Common myeloid progenitor, CD34-positive (primary cell): ENCODE measurements at places on chromosomes 7 and 10.
A peak's percentile ranks its signal among the peaks of the same experiment; 100 is the strongest.

GRCh38 chr7:32257621-32258020 is 187.4 kb upstream of the PDE1C start:
- DNase-seq, result no peak
- no peaks in the 10 kb centered on the region for H3K27me3 ChIP-seq
- no peak overlapping the region for H3K4me3 ChIP-seq
- no peak overlapping the region for H3K27ac ChIP-seq
- H3K36me3 ChIP-seq, result no peaks in the 10 kb centered on the region

- H3K27ac ChIP-seq, result no peak overlapping the region
- no peaks in the 10 kb centered on the region for H3K36me3 ChIP-seq
- H3K27me3 ChIP-seq, result no peaks in the 10 kb centered on the region
- no peak for DNase-seq
- no peaks in the 10 kb centered on the region for H3K4me1 ChIP-seq
- H3K4me3 ChIP-seq, result no peak overlapping the region
Observed at GRCh38 chr7:99794585-99795502, 10.9 kb upstream of the CYP3A4 start.

- no peak overlapping the region for H3K4me3 ChIP-seq
- H3K4me1 ChIP-seq, result peaks cover 6% of the 10 kb centered on the region
- no peaks in the 10 kb centered on the region for H3K27me3 ChIP-seq
- no peaks in the 10 kb centered on the region for H3K36me3 ChIP-seq
- H3K27ac ChIP-seq, result no peak overlapping the region
Observed at GRCh38 chr7:2969398-2970306, 74.0 kb downstream of the CARD11 start.

DNA sequence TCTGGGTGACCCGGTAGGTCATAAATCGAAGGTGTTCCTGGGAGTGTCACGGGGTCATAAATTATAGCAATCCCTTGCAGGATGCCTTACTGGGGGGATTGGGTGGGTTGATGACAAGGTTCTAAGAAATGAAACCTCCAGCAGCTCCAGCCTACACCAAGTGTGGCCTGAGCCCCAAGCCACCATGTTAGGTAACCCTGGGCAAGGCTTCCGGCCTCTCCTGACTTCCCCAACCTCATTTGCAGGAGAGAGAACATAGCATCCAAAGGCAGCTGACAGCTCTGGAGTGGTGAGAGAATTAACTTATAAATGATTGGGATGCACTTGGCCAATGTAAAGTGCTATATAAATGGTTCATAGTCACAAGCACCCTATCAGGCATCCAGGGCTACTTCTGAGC is 52.8 kb upstream of the TMEM273 start:
- no peak overlapping the region for H3K27ac ChIP-seq
- H3K4me1 ChIP-seq, result peaks cover 43% of the 10 kb centered on the region
- DNase-seq, result no peak
- H3K36me3 ChIP-seq, result no peaks in the 10 kb centered on the region
- H3K27me3 ChIP-seq, result no peaks in the 10 kb centered on the region

- DNase-seq, result no peak
- H3K36me3 ChIP-seq, result no peaks in the 10 kb centered on the region
- no peak overlapping the region for H3K4me3 ChIP-seq
- H3K4me1 ChIP-seq, result peaks cover 19% of the 10 kb centered on the region
- H3K27me3 ChIP-seq, result no peaks in the 10 kb centered on the region
Observed at GRCh38 chr10:79098596-79099015, 29.8 kb downstream of the ZMIZ1 start.

DNA sequence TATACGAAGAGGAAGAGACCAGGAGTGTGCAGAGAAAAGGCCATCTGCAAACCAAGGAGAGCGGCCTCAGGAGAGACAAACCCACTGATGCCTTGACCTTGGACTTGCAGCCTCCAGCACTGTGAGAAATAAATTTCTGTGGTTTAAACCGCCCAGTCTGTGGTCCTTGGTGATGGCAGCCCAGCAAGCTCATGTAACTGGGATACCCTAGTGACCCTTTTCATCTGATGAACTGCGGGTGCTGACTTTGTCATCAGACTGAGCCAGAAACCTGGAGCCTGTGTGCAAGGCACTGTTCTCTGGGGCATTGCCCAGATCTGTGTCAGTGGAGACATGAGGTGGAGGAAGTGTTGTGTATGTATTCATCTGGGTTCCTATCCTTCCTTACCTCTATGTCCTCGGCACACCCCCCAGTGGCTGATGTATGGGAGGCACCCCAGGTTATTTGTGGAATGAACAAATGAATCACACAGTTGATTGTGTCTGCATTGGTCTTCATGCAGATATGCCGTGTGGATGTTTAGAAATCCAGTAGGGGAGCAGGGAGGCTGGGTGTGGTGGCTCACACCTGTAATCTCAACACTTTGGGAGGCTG is 64.5 kb upstream of the BTBD16 start:
- no peak for DNase-seq
- no peak overlapping the region for H3K27ac ChIP-seq
- no peak overlapping the region for H3K4me3 ChIP-seq

DNA sequence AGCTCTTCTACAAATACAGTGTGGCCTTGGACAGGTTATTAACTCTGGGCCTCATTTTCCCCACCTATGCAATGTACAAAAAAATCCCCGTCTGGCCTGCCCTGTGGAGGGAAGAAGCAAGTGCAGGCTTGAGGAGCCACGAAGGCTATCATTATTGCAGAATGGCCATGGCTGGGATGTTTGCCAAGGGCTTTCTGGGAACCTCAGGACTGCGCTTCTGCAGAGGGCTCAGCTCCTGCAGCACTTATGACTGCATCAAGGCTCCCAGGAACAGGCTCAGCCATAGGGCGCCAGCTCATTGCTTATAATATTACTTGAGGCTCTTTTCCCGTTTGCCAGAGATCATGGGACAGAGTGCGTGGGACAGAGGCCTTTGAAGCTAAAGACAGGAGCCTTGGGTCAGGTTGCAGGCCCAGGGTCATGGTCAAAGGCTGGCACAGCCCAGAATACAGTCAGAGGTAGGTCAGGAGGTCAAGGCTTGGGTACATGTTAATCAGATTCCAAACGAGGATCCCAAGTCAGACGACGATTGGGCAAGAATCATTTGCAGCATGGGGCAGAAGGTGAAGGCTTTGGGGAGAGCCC is 20.6 kb upstream of the C10orf105 start:
- H3K36me3 ChIP-seq, result no peaks in the 10 kb centered on the region
- no peaks in the 10 kb centered on the region for H3K27me3 ChIP-seq
- H3K4me1 ChIP-seq, result peaks cover 83% of the 10 kb centered on the region
- no peak overlapping the region for H3K27ac ChIP-seq
- no peak for DNase-seq
- no peak overlapping the region for H3K4me3 ChIP-seq

DNA sequence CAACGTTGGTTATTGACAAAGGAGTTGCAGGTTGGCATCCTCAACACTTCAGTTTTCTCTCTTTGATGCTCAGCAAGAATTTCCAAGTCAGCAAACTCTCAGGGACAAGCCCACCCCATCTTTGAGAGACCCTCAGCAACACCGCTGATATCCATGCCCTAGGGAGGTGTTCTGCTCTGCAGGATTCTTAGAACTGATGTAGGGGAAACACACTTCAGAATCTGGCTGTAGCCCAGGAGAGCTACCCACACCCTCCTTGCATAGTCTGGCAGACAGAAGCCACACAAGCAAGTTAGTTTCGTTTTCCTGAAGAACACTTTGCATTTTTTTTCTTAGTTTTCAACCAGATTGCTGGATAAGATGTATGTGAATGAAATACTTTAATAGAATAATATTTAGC is 822 bp downstream of the SAMD9L start:
- peak overlapping the region; percentile 52 for H3K27ac ChIP-seq
- peak; percentile 48 for DNase-seq

DNA sequence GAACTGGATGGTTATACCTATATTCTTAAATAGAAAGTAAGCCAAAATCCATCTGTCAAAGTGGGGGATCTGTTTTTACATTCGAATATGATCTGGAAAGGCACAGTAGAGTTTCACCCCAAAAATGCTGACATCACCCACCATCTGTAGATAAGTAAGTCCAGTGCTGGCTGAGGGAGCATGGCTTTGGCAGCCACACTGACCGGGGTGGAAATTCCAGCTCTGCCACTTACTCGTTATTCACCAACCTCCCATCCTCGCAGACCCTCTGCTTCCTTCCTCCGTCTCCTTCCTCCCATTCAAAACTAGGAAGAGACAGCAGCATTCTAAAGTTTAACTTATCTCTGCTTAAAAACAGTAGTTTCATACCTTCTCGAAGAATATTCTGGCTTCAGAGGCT is 84.9 kb upstream of the GATA3 start:
- no peak for DNase-seq
- peaks cover 4% of the 10 kb centered on the region for H3K36me3 ChIP-seq
- H3K27me3 ChIP-seq, result no peaks in the 10 kb centered on the region
- no peak overlapping the region for H3K4me3 ChIP-seq

GRCh38 chr10:59354434-59354833 is 7.9 kb downstream of the FAM13C start:
- no peaks in the 10 kb centered on the region for H3K4me1 ChIP-seq
- no peaks in the 10 kb centered on the region for H3K36me3 ChIP-seq
- no peak overlapping the region for H3K27ac ChIP-seq

- no peak overlapping the region for H3K27ac ChIP-seq
- no peak overlapping the region for H3K4me3 ChIP-seq
- no peaks in the 10 kb centered on the region for H3K4me1 ChIP-seq
- H3K36me3 ChIP-seq, result no peaks in the 10 kb centered on the region
Observed at GRCh38 chr10:82969405-82969804, 1094.4 kb downstream of the NRG3 start.

GRCh38 chr10:75815066-75815465 is 383.6 kb downstream of the LRMDA start:
- H3K27ac ChIP-seq, result no peak overlapping the region
- no peaks in the 10 kb centered on the region for H3K4me1 ChIP-seq
- H3K36me3 ChIP-seq, result peaks cover 2% of the 10 kb centered on the region

GRCh38 chr10:122112625-122113160 is 123.7 kb downstream of the TACC2 start:
- no peak for DNase-seq
- H3K27ac ChIP-seq, result no peak overlapping the region
- H3K36me3 ChIP-seq, result no peaks in the 10 kb centered on the region
- peaks cover 16% of the 10 kb centered on the region for H3K4me1 ChIP-seq

GRCh38 chr7:38222481-38223096 is 44.5 kb downstream of the STARD3NL start:
- peaks cover 48% of the 10 kb centered on the region for H3K36me3 ChIP-seq
- H3K4me1 ChIP-seq, result no peaks in the 10 kb centered on the region
- no peaks in the 10 kb centered on the region for H3K27me3 ChIP-seq
- H3K4me3 ChIP-seq, result no peak overlapping the region
- DNase-seq, result peak; percentile 71
- H3K27ac ChIP-seq, result peak overlapping the region; percentile 52

DNA sequence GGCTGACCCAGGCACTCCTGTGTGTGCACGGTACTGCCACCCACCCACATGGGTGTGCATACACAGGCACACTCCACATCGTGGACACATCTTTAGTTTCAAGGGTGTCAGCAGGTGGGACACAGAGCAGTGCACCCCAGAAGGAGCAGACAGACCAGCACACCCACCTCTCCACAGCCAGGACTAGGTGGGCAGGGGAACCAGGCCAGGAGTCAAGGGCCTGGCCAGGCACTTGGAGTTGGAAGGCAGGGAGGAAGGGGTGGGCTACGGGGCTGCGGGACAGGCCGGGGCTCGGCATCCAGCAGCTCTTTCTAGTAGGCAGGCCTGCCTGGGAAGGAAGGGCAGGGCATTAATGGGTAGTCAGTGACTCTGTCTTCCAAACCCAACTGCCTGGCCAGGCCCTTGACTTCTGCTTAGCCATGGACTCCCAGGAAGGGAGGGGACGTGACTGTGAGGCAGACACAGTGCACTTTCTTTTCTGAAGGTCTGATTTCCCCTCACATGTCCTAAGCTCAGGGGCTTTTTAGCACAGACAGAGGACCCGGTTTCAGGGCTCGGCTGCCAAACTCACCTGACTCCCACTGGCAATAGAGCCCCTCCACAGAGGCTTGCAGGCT is 14.6 kb downstream of the RASGEF1A start:
- no peak for DNase-seq
- no peaks in the 10 kb centered on the region for H3K27me3 ChIP-seq
- no peaks in the 10 kb centered on the region for H3K36me3 ChIP-seq

- no peaks in the 10 kb centered on the region for H3K4me1 ChIP-seq
- no peak for DNase-seq
- no peak overlapping the region for H3K4me3 ChIP-seq
- no peaks in the 10 kb centered on the region for H3K36me3 ChIP-seq
- H3K27me3 ChIP-seq, result no peaks in the 10 kb centered on the region
Observed at GRCh38 chr10:47412869-47413268, 28.8 kb upstream of the ZNF488 start.

- no peak overlapping the region for H3K27ac ChIP-seq
- DNase-seq, result no peak
- H3K36me3 ChIP-seq, result no peaks in the 10 kb centered on the region
- H3K27me3 ChIP-seq, result no peaks in the 10 kb centered on the region
- no peaks in the 10 kb centered on the region for H3K4me1 ChIP-seq
Observed at GRCh38 chr7:86295526-86295925, 348.2 kb upstream of the GRM3 start.

GRCh38 chr7:3917436-3917835 is 616.4 kb downstream of the SDK1 start:
- H3K27ac ChIP-seq, result no peak overlapping the region
- no peaks in the 10 kb centered on the region for H3K27me3 ChIP-seq
- no peaks in the 10 kb centered on the region for H3K36me3 ChIP-seq
- peaks cover 7% of the 10 kb centered on the region for H3K4me1 ChIP-seq

GRCh38 chr10:119377958-119378736 is 164.4 kb downstream of the RGS10 start:
- no peak overlapping the region for H3K4me3 ChIP-seq
- no peaks in the 10 kb centered on the region for H3K27me3 ChIP-seq
- no peaks in the 10 kb centered on the region for H3K36me3 ChIP-seq
- H3K27ac ChIP-seq, result no peak overlapping the region

DNA sequence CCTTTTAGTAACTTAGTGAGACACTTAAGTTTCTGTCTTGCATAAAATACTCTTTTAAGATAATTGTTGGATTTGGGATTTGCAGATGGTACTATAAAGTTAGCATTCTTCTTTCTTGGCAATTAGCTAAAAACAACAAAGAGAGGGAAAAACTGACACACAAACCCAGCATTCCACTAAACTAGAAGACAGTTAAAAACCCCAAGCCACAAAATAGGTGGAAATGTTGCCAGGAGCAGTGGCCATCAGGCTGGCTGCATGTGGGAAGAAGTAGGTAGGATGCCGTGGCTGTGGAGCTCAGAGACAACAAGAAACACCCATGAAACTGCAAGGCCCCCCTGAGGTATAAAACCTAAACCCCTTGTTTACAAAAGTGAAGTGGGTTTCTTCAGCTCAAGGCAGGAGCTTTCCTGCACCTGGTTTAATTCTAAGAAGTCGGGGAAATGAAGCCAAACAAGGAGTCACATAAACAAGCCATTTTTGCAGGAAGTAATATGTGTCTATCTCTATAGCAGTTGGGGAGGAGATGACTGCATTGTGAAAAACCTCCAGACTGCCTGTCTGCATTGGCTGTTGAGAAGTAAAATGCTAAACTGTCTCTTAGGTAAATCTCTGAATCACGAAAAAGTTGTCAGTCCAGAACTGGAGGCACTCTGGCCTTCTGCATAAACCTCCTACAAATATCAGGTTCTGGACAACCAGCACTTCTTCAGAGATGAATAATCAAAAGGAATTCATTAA is 9.5 kb downstream of the RAB18 start:
- peaks cover 9% of the 10 kb centered on the region for H3K36me3 ChIP-seq
